ENCODE measurements at places on chromosomes 12 and 14. TPM values are rescaled to one million over a fixed set of nuclear protein-coding genes. Genes with fewer than 3 reads are reported as not detected.

DNA sequence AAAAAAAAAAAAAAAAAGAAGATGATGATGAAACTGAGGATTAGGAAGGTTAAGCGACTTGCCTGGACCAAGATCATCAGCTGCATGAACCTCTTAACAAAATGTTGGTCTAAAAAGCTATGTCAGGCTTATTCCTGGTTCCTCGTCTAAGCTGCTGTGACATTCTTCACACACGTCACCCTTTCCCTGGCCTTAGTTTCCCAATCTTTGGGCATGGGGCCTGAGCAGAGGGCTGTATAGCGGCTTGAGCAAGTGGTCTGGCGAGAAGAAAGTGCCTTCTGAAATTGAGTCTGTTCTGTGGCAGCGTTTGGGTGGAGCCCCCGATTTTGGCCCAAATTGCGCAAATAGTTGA, 58.7 kb upstream of the CCND2 start:
- no peak for DNase-seq

DNA sequence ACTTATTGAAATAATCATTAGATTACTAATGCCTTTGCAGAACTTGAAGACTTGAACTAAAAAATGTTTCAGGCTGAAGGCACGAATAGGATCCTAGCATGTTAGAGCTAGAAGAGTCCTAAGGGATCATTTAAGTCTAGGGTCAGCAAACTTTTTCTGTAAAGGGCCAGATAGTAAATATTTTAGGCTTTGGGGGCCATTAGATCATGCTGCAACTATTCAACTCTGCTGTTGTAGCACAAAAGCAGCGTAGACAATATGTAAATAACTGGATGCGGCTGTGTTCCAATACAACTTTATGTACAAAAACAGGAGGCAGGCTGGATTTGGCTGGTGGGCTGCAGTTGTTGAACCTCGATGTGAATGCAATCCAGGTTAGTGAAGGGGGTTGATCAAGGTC, 221.7 kb downstream of the ATP23 start:
- DNase-seq, result no peak

DNA sequence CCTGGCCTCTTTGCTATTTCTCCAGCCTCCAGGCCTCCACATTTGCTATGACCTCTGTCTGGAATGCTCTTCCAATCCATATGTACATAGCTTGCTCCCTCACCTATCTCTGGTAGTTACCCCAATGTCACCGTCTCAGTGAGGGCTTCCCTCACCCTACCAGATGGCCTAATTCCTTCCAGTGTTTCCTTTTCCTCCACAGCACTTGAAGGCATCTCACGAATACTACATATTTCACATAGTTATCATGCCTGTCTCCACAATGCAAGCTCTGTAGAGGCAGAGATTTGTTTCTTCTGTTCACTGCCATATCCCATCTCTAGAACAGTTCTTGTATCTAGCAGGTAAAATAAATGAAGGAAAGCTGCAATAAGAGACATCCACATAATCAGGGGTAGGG, 21.3 kb upstream of the HSP90B1 start:
- no peak for DNase-seq

GRCh38 chr12:81626406-81626805, 132.7 kb downstream of the PPFIA2 start:
- DNase-seq, result no peak

GRCh38 chr14:92609955-92610354, 96.4 kb downstream of the RIN3 start:
- DNase-seq, result no peak

DNA sequence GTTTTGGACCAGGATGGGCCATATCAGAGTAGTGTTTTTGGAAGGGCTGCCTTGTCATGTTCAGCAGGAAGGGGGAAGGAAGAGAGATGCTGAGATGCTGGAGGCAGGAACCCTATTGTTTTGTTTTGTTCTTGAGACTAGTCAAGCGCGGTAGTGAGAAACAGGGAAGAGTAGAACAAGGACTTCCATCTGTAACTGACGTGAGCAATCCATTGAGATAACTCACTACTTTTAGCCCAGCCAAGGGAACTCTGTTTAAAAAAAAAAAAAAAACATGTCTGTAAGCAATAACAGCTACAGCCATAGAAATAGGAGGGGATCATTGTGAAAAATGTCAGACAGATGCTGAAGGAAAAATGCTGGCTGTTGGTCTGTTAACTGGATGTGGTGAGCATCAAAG, 34.0 kb downstream of the CD9 start:
- DNase-seq, result no peak

The NRXN3 gene
- total RNA-seq, result not detected

The AJUBA gene
- total RNA-seq, result 5.0 TPM
